ENCODE measurements at places on chromosomes 7 and 10.

- DNase-seq = peak; percentile 11
These were observed 1.5 kb upstream of the CFAP46 start for GRCh38 chr10:132943791-132944404.

DNA sequence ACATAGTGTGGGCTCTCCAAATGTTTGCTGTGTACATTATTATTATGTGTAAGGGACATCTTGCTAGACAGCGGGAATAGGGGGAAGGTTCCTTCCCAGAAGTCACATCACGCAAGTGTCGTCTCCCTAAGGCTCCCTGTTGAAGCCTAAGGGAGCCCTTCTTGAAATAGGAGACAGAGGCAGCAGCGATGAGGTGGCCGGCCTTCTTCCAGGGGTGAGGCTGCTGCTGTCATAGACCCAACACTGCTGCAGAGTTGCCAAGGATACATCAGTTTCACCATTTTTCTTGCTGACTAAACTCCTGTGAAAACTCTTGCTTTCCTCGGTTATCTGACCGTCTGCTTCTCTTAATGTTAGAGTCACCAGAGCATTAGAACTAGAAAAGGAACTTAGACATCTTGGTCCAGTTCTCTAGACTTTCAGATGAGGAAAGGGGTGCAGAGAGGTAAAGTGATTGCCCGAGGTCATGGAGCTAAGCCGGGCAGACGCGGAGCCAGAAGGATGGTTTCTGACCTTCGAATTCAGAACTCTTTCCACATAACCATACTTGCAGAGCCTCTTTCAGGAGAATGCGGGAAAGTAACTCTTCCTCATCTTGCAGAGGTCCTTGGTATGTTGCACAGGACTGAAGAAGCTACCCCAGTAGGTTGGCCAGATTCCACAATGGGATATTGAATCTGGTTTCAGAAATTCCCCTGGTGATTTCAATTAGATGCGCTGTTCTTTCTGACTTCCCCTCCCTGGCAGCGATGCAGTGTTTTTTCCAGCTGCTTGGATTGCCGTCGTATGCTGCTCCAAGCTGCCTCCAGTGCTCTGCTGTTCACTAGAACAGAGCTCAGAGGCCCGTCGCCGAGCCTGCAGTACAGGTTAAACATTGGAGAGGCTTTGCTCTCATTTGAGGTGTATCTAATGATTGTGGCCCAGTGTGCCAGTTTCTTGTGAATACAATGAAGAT, 217.1 kb downstream of the CAMK1D start:
- DNase-seq = peak; percentile 51

GRCh38 chr10:5813091-5813340, 218 bp downstream of the GDI2 start:
- no peak for DNase-seq

GRCh38 chr10:123854498-123854897, 37.1 kb downstream of the CPXM2 start:
- DNase-seq = no peak

GRCh38 chr10:127556916-127557315, 7.8 kb downstream of the NPS start:
- peak; percentile 72 for DNase-seq

- DNase-seq = no peak
These were observed 23.4 kb upstream of the GSAP start for GRCh38 chr7:77439572-77439971.

DNA sequence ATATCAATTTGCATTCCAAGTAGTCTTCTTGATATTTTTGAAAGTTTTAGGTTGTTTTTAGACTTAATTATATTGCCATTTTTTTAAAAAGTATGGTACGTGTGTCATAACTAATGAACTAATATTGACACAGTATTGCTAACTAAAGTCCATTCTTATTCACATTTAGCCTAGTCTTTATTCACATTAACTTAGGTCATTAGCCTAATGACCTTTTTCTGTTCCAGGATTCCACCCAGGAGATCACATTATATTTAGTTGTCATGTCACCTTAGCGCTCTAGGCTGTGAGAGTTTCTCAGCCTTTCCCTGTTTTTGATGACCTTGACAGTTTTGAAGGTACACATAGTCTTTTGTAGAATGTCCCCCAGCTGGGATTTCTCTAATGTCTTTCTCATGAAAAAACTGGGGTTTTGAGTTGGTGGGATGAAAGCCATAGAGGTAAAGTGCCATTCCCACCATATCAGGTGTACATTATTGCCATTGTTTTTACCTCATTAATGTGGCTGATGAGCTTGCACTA, 38.5 kb downstream of the SDHAF3 start:
- no peak for DNase-seq

GRCh38 chr7:28686418-28686800, 271.7 kb downstream of the TRIL start:
- peak; percentile 72 for DNase-seq

- no peak for DNase-seq
These were observed 237.3 kb downstream of the DGKI start for GRCh38 chr7:137609500-137609899.

- no peak for DNase-seq
These were observed 560 bp downstream of the GBF1 start for GRCh38 chr10:102245932-102246251.

- DNase-seq = no peak
These were observed 1.3 kb downstream of the SAP25 start for GRCh38 chr7:100572281-100572948.

DNA sequence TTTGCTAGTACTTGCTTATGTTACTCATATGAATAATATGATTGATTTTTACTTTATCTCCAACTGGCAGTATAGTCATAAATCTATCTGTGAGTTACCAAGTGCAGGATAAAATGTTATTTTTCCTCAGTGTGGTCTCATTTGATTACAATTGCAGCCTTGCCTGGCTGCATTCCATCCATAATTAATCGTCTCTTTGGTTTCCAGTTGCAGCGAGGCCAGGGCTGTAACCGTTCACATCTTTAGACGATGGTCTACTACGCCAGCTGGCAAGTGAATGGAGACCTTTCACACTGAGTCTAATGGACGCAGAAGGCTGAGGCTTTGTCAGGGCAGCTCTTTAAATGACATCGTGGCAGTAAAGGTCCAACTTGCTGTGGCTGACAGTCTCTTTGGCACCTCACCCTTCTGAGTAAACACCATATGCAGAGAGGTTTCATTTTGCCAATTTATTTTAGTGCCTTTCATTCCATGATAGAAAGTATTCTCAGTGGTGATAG, 84.0 kb downstream of the ARL4A start:
- peak; percentile 69 for DNase-seq

- DNase-seq = no peak
These were observed 67.9 kb downstream of the DAGLB start for GRCh38 chr7:6379886-6380285.

- DNase-seq = no peak
These were observed 3.1 kb upstream of the MRC1 start for GRCh38 chr10:17805921-17806577.

DNA sequence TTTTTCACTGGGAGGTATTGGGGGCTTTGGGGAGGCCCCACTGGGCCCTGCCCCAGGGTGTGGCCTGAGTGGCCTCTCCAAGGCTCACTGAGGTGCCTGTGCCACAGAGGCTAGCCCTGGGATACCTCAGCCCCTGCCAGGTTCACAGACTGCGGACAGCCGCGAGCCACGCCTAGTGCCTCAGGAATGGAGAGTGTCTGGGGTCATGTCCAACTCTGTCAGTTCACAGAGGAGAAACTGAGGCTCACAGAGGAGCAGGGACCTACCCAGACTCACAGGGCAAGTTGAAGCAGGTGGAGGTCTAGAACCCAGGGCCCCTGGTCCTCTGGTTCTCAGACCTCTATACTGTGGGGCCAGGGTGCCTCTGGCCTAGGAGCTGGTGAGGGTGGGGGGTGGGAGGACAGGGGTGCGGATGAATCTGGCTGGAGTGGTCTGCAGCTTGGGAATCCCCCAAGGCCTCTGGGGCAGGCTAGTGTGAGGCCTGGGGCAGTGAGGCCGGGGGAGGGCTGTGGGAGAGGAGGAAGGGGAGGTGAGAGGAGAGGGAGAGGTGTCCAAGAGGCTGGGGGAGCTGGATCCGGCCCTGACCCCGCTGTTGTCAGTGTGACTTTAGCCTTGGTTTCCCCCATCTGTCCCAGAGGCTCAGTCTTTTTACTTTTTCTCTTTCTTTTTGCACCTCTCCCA, 20.0 kb downstream of the NEURL1 start:
- no peak for DNase-seq

DNA sequence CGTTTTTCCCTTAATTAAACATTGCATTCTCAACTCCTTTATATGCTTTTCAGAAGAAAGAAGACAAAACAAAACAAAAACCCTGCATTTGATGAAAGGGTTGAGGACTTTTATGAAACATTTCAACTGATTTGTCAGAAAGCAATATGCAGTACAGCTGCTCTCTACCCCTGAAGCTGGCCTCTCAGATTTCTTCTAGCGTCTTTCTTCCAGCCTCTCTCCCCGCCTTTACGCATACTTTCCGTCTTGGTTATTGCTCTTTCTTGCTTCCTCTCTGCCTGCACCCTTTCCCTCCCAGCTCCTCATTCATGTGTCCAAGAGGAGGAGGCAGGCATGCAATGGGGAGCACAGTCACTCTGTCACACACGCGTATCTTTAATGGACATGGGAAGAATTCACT, 91.0 kb upstream of the COL1A2 start:
- peak; percentile 87 for DNase-seq

DNA sequence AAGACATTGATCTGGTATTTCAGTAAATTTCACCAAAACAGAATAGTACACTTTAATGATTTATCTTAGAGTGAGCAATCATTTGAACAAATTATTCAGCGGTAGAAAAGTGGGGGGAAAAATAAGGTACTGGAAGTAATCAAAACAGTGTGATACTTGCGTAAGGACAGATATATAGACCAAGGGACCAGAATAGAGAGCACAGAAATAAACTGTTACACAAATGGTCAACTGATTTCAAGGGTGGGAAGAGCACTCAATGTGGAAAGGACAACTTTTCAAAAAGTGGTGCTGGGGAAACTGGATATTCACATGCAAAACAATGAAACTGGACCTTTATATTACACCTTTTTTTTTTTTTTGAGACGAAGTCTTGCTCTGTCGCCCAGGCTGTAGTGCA, 119.9 kb downstream of the NRBF2 start:
- no peak for DNase-seq

DNA sequence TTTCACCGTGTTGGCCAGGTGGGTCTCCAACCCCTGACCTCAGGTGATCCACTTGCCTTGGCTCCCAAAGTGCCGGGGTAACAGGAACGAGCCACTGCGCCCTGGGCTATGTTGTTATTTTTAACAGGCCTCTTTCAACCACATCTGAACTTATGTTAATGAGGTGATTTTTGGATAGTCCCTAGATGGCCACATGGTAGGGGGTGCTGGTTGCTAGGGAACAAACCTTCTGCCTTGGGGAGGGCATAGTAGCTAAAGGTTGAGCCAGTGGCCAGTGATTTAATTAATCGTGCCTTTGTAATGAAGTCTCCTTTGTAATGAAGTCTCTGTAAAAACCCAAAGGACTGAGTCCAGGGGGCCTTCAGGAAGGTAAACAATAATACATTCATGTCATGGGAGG, 9.1 kb downstream of the COMTD1 start:
- DNase-seq = no peak

Measured in left hindlimb (tissue), 1 donor.